ENCODE measurements at places on chromosomes 2 and 18. TPM values are rescaled to one million over a fixed set of nuclear protein-coding genes. Genes with fewer than 3 reads are reported as not detected.

DNA sequence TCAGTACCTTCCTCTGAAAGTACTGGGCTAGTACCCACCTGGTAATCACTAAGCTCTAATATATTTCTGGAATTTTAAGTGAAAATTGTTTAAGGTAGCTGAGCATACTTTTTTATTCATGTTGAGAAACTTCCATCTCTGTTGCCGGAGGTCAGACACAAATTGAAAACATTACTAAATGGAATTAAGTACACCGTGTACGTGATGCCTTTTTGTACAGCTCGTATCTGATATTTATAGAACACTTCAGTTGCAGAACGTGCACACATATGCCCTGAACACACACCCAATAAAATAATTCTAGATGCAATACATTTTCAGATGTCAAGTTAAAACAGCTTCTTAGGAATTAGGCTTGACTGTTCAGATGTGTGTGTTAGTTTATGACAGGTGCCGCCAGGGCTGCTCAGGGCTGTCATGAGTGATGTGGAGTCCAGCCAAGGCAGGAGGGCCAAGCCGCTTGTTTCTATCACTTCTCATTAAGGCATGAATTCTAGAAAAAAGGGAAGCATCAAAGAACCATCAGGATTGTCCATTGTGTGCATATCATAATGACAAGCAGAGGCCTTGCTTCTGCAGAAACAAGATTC, 80.9 kb upstream of the FOSL2 start:
- H3K36me3 ChIP-seq: peaks cover 7% of the 10 kb centered on the region
- H3K4me3 ChIP-seq: no peak overlapping the region
- no peaks in the 10 kb centered on the region for H3K4me1 ChIP-seq
- no peak for DNase-seq

DNA sequence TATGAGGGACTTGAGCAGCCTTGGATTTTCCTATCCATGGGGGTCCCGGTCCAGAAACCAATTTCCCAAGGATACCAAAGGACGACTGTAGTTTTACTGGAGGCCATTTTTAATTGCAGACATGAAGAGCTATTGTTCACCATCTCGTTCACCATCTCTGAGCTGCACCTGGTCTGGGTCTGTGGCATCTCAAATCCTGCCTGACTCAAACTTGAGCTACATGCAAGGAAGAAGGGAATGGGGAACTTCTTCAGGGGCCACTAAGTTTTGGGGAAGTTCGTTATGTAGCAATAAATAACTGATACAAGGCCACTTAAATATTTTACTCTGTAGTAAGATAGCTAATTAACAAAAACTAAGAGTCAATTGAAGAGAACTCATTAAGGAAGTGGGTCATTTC, 2.1 kb upstream of the SMCHD1 start:
- no peak for DNase-seq
- H3K36me3 ChIP-seq: no peaks in the 10 kb centered on the region
- H3K4me1 ChIP-seq: peaks cover 4% of the 10 kb centered on the region
- peaks cover 10% of the 10 kb centered on the region for H3K27me3 ChIP-seq

Gene ABCA12
- 0.37 TPM for total RNA-seq

GRCh38 chr2:241107031-241107783, 5.1 kb upstream of the MTERF4 start:
- H3K27me3 ChIP-seq: peaks cover 9% of the 10 kb centered on the region
- no peak for DNase-seq
- H3K36me3 ChIP-seq: no peaks in the 10 kb centered on the region

Gene C2orf78
- total RNA-seq: not detected

Gene AQP12B
- not detected for total RNA-seq

GRCh38 chr2:190447766-190448165, 39.6 kb downstream of the MFSD6 start:
- DNase-seq: no peak
- no peak overlapping the region for H3K4me3 ChIP-seq
- no peaks in the 10 kb centered on the region for H3K27me3 ChIP-seq
- H3K4me1 ChIP-seq: no peaks in the 10 kb centered on the region
- no peaks in the 10 kb centered on the region for H3K36me3 ChIP-seq

Data from glutamatergic neuron (in vitro differentiated cells).